ENCODE measurements at places on chromosomes 2 and 18.

DNA sequence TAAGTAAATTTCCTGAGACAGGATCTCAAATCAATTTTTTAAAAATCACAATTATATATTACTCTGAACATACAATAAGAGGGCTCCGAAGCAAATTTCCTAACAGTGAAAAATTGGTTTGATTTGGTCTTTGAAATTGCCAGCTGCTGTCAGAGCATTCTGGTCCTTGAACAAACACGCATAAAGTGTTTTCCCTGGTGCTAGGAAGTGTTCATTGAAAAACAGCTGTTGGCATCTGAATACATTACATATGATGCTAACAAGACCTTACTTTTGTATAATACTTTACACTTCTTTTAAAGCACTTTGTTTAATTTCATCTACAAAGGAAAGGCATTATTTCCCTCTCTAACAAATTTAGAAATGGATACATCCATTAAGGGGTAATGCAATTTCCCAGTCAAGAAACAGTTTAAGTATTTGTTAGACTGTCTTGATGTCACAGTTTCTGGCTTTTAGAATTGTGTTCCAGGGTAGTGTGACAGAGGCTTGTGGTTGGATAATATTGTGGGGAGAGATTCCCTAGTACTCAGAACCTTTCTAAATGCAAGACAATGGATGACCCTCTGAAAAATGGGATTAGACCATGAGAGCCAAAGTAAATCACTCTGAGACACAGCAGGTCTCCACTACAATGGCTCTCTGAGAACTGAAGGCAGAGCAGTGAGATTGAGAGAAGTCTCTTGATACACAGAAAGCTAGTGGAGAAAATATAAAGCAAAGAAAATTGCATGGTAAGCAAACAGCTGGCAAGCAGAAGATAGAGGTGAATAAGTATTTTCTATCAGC, 299.0 kb downstream of the TRIB2 start:
- no peak for DNase-seq

DNA sequence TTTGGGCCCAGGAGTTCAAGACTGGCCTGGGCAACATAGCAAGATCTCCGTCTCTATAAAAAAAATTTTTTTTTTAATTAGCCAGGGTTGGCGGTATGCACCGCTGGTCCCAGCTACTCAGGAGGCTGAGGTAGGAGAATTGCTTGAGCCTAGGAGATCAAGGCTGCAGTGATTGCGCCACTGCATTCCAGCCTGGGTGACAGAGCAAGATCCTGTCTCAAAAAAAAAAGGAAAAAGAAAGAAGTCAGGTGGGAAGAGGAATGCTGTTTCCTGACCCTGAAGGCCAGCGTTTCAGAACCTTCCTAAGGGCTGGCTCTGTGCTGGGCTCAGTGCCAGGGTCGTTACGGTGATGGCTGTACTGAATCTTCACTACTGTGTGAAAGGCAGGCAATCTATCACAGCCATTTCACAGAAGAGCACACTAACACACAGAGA, 35.0 kb upstream of the AGAP1 start:
- DNase-seq, result no peak

- no peak for DNase-seq
These were observed 54.9 kb downstream of the TET3 start for GRCh38 chr2:74039611-74040010.

GRCh38 chr2:175852879-175853615, 149.0 kb downstream of the LNPK start:
- DNase-seq, result no peak

DNA sequence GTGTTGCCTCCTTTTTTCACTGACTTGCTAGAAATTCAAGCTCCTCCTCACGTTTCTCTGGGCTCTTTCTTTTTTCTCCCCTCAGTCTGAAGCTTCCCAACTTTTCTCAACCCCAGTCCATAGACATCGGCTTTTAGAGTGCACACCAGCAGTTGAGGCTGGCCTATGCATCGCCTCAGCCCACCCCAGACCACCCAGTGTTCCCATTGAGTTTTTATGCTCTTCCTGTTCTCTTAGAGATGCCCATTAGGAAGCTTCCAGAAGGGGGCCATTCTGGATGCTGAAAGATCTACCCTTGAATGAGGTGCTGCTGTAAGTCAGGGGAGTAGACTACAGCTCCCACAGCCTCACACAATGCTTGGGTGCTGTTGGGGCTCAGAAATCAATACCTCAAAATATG, 12.0 kb upstream of the GYPC start:
- no peak for DNase-seq

GRCh38 chr18:37721544-37722522, 156.2 kb upstream of the CELF4 start:
- no peak for DNase-seq

GRCh38 chr2:230794497-230794896, 70.2 kb upstream of the ITM2C start:
- no peak for DNase-seq

GRCh38 chr18:38801640-38802039, 1236.0 kb upstream of the CELF4 start:
- DNase-seq, result no peak

- no peak for DNase-seq
These were observed 180.1 kb upstream of the OSR1 start for GRCh38 chr2:19538411-19538963.

DNA sequence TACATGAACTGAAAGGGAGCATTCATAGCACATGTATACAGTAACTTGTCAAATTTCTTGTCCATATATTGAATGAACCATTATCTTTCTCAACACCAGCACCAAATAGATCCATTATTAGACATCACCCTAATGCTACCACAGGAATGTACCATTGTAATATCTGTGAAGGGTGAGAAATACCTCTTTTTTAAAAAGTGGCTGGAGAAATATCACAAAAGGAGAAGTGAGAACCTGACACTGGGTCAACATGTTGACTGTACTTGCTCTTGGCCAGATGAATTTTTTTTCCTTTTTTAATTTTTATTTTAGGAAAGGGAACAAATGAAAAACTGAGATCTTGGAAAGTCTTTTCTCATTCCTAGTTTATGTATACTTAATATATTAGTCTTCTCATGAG, 63.5 kb downstream of the CAVIN2 start:
- no peak for DNase-seq

- DNase-seq, result no peak
These were observed 20.5 kb upstream of the SLC35F5 start for GRCh38 chr2:113776949-113777348.

- no peak for DNase-seq
These were observed 3.3 kb downstream of the SKOR2 start for GRCh38 chr18:47248115-47248603.

DNA sequence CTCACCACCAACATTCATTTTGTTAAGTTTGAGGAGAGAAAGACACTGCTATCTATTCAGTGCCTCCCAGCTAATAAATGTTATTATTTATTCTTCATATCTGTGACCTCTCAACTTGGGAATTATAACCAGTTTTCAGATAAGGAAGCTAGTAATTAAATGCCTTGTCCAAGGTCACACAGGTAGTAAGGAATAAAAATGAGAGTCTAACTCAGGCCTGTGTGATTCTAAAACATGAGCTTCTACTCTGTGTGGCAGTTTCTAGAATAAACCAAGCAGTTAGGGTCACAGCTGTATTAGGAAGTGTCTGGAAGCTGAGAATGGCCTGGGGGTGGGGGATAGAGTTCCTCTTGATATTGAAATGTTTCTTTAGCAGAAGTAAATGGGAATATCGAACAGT, 137.8 kb upstream of the LRATD1 start:
- DNase-seq, result no peak

DNA sequence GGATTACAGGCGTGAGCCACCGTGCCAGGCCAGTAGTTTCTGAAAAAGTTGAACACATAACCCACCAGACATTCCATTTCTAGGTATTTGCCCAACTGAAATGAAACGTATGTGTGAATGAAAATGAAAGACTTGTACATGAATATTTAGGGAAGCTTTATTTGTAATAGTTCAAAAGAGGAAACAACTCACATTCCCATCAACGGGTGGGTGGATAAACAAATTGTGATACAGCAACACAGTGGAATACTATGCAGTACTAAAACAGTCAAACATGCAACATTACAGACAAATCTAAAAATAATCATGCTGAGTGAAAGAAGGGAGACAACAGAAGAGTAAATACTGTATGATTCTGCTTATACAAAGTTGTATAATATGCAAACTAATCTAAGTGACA, 46.8 kb downstream of the TMEM131 start:
- DNase-seq, result no peak

- DNase-seq, result no peak
These were observed 140.0 kb downstream of the ANTXR1 start for GRCh38 chr2:69152847-69153583.

GRCh38 chr2:171505374-171505773, 16.9 kb upstream of the CYBRD1 start:
- DNase-seq, result no peak

DNA sequence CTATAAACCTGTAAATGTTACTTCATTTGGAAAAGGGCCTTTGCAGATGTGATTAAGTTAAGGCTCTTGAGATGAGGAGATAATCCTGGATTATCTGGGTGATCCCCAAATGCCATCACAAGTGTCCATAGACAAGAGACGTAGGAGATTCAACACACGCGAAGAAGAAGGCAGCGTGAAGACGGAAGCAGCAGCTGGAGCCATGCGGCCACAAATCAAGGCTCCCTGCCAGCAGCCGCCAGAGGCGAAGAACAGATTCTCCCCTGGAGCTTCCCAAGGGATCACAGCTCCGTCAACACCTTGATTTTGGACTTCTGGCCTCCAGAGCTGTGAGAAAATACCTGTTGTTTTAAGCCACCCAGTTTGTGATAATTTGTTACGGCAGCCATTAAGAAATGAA, 11.0 kb upstream of the VAPA start:
- DNase-seq, result no peak

- DNase-seq, result no peak
These were observed 11.2 kb downstream of the ACOXL start for GRCh38 chr2:110743600-110743999.

DNA sequence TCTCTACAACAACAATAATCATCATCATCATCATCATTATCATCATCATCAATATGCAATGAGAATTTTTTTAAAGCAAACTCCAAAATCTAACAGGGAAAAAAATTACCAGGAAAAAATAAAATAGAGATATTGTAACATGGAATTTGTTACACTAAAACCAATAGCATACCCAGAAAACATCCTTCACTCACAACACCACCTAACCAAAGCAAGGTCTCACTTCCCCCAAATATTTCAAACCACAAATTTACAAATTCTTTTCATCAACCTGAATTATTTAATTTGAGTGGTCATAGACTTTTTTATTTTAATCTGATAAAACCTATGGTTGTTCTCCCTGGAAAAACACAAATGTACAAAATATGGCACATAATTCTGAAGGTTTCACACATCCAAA, 11.2 kb downstream of the ITSN2 start:
- DNase-seq, result no peak

GRCh38 chr2:228039752-228040534, 141.5 kb downstream of the SPHKAP start:
- peak; percentile 17 for DNase-seq

- no peak for DNase-seq
These were observed 7.5 kb upstream of the KDSR start for GRCh38 chr18:63374540-63374939.

DNA sequence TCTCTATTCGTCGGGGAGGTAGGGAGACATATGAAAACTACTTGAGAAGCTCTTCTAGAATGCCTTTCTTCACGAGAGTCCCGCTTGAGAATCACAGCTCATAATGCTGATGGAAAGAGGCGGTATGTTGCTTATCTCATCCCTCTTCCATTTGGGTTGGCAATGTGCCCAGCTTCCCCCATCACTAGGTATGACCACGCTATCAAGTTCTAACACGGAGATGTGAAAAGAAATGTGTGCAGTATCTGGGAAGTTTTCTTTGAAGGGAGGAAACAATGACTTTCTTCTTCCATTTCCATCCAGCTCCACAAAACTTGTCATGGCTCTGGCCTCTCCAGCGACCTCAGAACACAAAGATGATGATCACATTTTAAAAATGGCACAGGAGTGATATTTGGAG, 742.4 kb downstream of the DCDC2C start:
- DNase-seq, result no peak

GRCh38 chr18:22223254-22223964, 54.0 kb downstream of the GATA6 start:
- no peak for DNase-seq

DNA sequence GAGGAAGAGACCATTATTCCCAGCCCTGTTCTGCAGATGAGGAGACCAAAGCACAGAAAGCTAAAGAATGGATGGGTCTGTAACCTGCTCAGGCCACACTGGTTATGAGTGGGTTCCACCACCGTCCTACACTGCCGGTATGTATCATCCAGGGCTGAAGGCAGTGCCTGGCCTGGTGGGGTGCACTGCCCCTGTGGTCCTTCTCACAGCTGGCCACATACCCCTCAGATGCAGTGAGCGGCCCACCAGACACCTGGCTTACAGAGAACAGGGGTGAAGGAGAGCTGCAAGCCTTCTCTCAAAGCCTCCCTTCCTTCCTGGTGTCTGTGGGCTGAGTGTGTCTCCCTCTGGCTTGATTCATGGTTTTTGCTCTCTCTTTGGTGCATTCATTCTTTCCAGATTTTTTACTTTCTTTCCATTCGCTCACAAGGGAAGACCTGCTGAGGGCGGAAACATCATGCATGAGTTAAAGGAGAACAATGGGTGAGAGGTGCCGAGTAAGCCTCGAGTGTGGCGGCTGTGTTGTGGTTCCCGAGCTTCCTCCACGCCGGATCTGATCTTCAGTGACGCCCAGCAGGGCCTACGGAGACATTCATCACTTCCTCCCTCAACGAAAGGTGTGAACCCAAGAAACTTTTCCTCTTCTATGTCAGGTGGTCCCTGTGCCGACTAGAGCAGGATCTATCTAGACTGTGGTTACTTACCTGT, 62.1 kb upstream of the REL start:
- peak; percentile 97 for DNase-seq

- no peak for DNase-seq
These were observed 594.9 kb upstream of the ID2 start for GRCh38 chr2:8086796-8087479.

- DNase-seq, result no peak
These were observed 53.1 kb downstream of the EHD3 start for GRCh38 chr2:31286961-31287550.

DNA sequence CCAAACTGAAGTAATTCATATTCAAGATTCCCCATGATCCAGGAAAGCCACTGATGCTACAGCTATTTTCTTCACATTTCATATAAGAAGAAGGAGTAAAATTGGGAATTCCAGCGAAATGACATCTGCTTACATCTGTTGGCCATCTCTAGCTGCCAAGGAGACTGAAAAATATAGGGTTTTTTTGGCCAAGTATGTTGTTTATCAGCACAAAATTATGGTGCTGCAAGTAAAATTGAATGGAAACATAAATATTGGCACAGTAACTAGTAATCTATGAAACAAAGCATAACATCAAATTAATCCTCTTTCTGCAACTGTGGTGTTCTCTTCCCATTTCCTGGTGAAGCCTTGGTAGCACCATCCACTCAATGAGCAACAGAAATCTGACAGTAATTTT, 649.5 kb upstream of the ZNF804A start:
- DNase-seq, result no peak

- no peak for DNase-seq
These were observed 349.7 kb downstream of the ZEB2 start for GRCh38 chr2:144170179-144170578.

DNA sequence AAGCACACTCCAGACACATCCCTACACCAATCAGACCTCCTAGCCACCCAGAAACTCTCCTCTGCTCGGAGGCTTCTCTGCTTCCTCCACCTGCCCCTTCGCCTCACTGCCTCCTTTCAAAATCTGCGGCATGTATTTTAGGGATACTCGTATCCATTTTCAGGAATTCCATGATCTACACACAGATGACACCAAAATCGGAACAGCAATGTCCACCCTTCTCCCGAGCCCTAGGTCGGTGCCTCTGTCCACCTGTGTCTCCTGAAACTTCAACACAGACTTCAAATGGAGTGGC, 1.4 kb upstream of the SH3BP4 start:
- no peak for DNase-seq

GRCh38 chr2:11154016-11154922, 998 bp upstream of the SLC66A3 start:
- DNase-seq, result no peak

Measured in Jurkat, Clone E6-1 (cell line).